ENCODE measurements at places on chromosomes 12 and 14.

DNA sequence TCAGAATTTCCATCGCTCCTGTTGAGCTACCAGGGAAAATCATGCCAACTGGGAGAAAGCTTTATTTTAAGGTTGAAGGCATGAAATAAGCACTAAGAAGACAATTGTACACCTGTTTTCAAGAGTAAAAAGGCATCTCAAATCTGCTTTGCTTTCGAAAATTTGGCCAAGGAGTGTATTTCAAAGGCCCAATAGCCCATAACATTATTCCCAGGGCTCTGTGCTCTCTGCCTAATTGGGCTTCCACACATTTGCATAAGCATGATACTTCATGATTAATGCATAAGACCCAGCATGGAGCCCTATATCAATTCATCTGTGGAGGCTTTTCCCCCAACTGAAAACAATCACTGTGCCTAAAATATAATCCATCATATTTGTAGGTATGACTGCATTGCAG is 258.5 kb downstream of the NOVA1 start:
- DNase-seq: no peak
- no peaks in the 10 kb centered on the region for H3K36me3 ChIP-seq
- H3K4me3 ChIP-seq: no peak overlapping the region
- H3K27me3 ChIP-seq: no peaks in the 10 kb centered on the region
- H3K4me1 ChIP-seq: no peaks in the 10 kb centered on the region

DNA sequence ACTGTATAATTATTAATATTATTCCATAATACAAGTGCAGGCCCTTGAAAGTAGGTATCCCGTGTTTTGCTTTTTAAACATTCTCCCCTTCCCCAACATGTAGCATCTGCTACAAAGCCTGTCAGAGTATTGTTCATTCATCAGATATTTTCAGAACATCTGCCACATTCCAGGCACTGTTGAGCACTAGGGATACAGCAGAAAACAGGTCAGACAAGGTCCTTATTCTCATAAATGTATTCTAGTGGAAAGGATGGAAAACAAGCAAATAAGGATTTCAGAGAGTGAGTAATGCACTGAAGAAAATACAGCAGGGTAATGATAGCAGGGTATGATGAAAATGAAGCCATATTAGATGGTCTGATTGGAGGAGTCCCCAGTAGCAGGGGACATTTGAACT is 3.8 kb downstream of the ERP29 start:
- H3K4me3 ChIP-seq: no peak overlapping the region

DNA sequence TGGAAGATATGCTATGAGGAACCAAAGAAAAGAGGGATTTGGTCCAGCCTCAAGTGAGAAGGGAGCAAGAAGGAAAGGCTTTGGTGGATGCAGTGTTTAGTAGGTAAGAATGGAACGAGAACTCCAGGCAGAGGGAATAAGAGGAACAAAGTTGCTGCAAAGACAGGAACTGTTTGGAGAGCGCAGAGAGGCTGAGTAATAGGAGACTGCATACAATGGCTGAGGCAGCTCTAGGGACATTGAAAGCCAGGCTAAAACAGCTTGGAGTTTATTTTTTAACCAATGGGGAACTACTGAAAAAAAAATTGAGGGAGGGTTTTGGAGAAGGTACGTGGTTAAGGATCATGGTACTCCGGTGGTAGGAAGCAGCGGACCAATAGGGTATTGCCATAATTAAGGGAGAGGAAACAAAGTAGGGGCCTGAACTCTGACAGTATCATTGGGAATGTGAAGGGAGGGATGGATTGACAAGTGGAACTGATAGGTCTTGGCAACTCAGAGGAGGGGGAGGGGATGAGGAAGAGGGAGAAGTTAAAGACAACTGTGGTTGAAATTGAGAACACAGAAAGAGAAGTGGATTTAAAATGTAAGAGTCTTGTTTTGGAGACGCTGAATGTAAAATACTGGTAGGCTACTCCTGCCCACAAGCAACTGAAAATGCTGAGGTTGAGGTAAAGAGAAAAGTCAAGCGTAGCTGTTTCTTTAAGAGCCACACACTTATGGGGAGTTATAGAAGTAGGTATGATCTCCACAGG is 4.8 kb downstream of the ASCL4 start:
- H3K27me3 ChIP-seq: no peaks in the 10 kb centered on the region
- DNase-seq: no peak
- H3K36me3 ChIP-seq: no peaks in the 10 kb centered on the region
- H3K27ac ChIP-seq: no peak overlapping the region
- no peak overlapping the region for H3K4me3 ChIP-seq

GRCh38 chr12:51531284-51531977 is 59.6 kb upstream of the SCN8A start:
- no peak overlapping the region for H3K4me3 ChIP-seq
- no peak for DNase-seq
- no peaks in the 10 kb centered on the region for H3K36me3 ChIP-seq
- H3K27ac ChIP-seq: no peak overlapping the region
- no peaks in the 10 kb centered on the region for H3K27me3 ChIP-seq

DNA sequence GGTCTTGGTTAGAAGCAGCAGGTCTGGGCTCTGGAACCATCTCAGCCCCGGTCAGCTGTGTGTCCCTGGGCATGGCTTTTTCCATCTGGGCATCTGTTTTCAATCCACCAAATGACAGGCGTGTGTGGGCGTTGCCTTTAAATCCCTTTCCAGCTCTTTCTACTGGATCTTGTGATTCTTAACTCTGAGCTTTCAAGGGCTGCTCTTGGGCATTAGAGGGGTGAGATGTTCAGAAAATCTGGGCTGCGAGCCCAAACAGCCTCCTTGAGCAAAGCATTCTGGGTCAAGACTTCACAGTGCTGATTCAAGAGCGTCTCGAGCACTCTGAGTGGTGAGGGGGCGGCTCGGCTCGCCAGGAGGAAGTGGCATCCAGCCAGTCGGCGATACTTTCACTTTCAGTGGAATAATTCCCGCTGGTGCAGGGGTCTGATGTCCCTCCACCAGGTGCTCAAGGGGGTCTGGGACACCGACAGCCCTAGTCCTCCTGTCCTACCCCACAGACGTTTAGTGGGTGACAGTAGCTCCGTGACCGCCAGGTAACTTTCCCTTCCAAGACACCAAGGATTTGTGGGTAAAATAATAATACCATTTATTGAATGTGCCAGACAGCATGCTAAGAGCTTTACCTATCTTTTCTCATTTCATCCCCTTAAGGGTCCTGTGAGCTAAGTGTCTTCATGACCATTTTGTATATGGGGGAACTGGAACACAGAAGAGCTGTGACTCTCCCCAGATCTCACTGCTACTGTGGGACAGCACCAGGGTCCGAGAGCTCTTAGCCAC is 114.0 kb downstream of the PLXNC1 start:
- peaks cover 22% of the 10 kb centered on the region for H3K4me1 ChIP-seq
- H3K36me3 ChIP-seq: peaks cover 4% of the 10 kb centered on the region
- H3K27me3 ChIP-seq: no peaks in the 10 kb centered on the region
- H3K4me3 ChIP-seq: peak overlapping the region; percentile 82
- DNase-seq: peak; percentile 45
- peak overlapping the region; percentile 87 for H3K27ac ChIP-seq

DNA sequence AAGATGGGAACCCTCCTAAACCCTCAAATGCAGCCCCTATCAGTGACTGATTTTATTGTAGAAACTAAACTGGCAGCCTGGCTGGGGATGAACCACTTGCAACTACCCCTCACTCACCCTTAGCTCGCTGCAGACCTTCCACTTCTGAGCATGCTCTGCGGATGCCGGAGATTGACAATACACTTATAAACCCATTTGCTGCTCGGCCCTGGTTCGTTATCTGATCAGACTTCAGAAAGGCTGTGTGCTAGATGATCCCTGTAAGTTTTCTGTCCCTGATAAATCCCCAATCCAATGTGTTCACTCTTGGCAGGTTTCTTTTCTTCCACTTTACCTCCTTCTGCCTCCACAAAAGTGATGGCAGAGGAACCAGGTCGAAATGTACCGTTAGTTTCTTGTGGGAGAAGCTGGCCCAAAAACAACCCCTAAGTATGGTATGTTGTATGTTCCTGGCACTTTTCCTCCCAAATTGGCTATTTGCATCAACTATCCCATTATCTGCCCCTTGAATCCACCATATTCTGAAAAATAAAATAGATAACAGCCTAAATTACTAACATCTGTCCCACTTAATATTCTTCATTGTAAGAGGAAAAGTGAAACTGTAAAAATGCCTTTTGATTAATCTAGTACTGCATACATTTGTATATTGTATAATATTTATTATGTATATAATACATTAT is 18.8 kb downstream of the RPH3A start:
- no peak overlapping the region for H3K4me3 ChIP-seq
- DNase-seq: no peak
- no peaks in the 10 kb centered on the region for H3K36me3 ChIP-seq
- H3K27me3 ChIP-seq: no peaks in the 10 kb centered on the region

- no peak for DNase-seq
- H3K27me3 ChIP-seq: no peaks in the 10 kb centered on the region
- H3K27ac ChIP-seq: no peak overlapping the region
- no peak overlapping the region for H3K4me3 ChIP-seq
- peaks cover 12% of the 10 kb centered on the region for H3K36me3 ChIP-seq
Measured at GRCh38 chr14:52329678-52330369, 15.7 kb downstream of the PTGER2 start.

DNA sequence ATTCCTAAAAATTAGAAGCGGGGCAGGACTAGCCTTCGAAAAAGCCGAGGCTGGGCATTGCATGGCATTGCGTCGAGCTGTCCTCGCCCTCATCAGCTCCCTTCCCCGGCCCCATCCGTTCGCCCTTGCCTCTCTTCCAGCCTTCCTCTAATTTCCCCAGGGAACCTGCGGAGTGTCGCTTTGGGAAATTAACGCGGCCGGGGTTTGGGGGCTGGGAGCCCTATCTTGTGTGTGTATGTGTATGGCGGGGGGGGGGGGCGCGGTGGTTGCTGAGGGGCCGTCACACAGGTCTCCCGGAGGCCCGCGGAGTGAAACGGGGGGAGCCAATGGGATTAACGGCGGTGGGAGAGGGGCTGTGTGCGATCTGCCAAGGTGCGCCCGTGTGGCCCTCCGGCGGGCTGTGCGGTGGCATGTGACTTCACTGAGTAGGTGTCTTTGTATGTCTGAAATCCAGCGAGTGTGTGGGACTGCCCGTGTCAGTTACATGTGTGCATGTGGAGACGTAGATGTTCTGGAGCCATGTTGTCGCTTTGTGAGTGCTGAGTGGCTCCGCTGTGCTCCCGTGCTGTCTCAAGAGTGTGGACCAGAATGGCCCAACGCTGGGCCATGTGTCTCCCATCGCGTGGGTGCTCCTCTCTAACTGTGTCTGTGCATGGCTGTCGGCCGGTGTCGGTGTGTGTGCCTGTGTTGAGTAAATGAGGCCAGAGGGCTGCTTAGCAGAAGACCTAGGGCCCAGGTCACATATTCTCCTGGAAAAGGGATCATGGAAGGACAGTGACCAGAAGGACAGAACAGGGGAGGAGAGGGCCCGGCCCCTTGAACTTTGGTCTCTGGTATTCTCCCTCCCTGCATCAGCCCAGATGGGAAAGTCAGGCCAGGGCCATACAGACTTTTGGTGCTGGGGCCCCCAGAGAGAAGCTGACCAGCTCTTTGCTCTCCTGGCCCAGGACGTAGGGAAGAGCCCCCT is 1.5 kb downstream of the PTMS start:
- no peak overlapping the region for H3K27ac ChIP-seq
- H3K4me3 ChIP-seq: peak overlapping the region; percentile 31
- peaks cover 30% of the 10 kb centered on the region for H3K4me1 ChIP-seq
- H3K27me3 ChIP-seq: peaks cover 12% of the 10 kb centered on the region

GRCh38 chr14:102532204-102532658 is 22.7 kb upstream of the ANKRD9 start:
- H3K27ac ChIP-seq: no peak overlapping the region
- H3K4me3 ChIP-seq: no peak overlapping the region
- no peaks in the 10 kb centered on the region for H3K4me1 ChIP-seq
- H3K36me3 ChIP-seq: no peaks in the 10 kb centered on the region
- DNase-seq: no peak
- H3K27me3 ChIP-seq: no peaks in the 10 kb centered on the region

DNA sequence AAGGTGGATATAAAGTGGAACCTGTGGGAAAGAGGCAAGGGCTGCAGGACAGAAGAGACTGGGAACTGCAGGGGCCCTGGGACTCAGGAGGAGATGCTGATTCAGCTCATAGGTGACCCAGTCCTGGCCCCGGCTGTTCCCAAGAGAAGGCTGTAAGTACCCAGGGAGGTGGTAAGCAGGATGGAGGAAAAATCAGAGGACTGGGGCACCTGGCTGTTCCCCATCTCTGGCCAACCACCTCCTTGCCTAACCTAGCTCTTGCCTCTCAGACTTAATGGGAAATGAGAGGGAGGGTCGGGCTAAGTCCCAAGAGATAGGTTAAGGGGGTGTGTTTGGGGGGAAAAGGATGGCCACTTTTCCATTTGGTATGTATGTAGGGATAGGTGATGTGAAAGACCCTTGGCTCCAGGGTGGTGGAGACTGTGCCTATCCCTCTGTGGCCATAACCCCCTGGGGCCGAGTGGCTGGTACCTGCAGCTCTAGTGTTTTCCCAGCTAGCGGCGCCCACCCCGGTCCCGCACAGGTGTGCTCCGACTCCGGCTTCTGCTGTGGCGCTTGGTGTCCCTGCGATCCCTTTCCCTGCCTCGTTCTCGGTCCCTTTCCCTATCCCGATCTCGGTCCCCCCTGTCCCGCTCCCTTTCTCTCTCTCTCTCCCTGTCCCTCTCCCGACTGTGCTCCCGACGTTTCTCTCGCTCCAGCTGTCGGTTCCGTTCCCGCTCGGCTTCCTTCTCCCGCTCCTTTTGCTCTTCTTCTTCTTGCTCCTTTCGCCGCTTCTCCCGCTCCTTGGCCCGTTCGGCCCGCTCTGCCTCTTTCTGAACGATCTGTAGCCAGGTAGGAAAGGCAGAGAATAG is 1.6 kb upstream of the CDH24 start:
- H3K4me3 ChIP-seq: no peak overlapping the region
- H3K4me1 ChIP-seq: peaks cover 11% of the 10 kb centered on the region
- peaks cover 50% of the 10 kb centered on the region for H3K36me3 ChIP-seq

DNA sequence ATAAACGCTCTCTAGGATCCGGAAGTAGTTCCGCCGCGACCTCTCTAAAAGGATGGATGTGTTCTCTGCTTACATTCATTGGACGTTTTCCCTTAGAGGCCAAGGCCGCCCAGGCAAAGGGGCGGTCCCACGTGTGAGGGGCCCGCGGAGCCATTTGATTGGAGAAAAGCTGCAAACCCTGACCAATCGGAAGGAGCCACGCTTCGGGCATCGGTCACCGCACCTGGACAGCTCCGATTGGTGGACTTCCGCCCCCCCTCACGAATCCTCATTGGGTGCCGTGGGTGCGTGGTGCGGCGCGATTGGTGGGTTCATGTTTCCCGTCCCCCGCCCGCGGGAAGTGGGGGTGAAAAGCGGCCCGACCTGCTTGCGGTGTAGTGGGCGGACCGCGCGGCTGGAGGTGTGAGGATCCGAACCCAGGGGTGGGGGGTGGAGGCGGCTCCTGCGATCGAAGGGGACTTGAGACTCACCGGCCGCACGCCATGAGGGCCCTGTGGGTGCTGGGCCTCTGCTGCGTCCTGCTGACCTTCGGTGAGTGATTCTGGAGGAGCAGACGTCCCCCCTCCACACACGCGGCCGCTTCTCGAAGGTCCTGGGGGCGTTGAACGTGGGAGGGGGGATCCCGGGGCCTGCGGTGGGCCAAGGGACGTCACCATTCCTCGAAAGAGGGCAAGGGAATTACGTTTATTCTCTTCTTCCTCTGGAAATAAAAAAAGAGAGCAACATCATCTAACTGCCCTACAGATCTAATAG is at the start of gene HSP90B1:
TSS of gene HSP90B1 (plus strand) at position 377 of the 753 bp plus-strand sequence. CDS start at position 483, 106 bp downstream.
- H3K4me1 ChIP-seq: peaks cover 32% of the 10 kb centered on the region
- peak within 1 kb of the TSS; percentile 100 for H3K27ac ChIP-seq
- peak within 1 kb of the TSS; percentile 78 for H3K4me3 ChIP-seq
- H3K27me3 ChIP-seq: no peaks in the 10 kb centered on the region
- DNase-seq: peak; percentile 99
- H3K36me3 ChIP-seq: peaks cover 28% of the 10 kb centered on the region

Data from effector memory CD4-positive, alpha-beta T cell (primary cell).